ENCODE measurements at places on chromosomes 1 and 21.

DNA sequence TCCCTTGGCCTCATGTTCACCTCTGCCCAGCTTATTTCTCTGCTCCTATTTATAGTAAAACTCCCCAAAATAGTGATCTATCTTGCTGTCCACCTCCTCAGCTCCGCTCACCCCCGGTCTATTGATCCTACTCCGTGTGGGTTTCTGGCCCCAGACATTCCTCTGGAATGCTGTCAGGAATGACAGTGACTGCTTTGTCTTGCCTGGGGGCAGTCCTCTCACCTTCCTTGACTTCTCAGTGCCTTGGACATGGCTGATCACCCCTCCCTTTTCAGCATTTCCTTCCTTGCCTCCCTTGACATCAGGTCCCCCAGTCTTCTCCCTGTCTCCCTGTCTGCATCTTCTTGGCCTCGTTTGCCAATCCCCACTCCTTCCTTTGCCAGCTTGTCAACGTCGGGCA, 108.1 kb upstream of the BACE2 start:
- DNase-seq, result no peak

DNA sequence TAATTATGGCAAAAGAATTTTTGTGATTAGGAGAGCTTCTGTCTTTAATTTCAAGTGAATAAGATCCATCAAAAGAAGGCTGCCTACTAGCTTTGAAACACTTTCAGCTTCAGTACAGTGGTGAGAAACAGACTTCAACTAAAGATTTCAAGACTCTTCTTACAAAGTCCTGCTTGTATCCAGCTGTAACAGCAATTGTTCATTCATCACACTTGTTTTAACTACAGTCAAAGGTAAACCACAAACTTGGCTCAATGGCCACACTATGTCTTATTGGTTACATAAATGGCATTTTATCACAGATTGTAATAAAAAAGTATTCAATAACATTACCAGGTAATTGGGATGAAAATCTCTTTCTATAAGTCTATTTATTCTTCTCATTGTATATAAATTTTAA, 59.2 kb downstream of the WARS2 start:
- no peak for DNase-seq

DNA sequence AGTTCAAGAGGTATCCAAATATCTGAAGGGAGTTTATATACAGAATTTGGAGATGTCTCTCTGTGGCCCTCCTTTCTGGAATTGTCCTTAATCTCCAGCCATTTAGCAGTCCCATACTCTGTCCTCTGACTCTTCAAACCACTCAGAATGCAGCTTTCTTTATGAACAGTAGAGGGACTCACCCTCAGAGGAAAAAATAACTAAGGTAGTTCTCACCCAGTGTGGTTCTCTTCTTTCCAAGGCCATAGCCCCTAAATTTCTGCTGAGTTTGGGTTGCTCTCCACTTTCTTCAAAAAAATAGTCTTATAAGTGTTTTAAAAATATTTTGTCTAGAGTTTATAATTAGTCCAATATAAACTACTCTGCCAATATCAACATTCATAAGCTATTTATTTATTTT, 369.7 kb downstream of the MATN1 start:
- no peak for DNase-seq

- DNase-seq, result peak; percentile 87
Observed at GRCh38 chr1:92536980-92537884, 50.5 kb upstream of the GFI1 start.

- DNase-seq, result no peak
Observed at GRCh38 chr1:210228158-210228557, 4.4 kb upstream of the SERTAD4 start.

GRCh38 chr1:230189341-230189740, 122.3 kb downstream of the GALNT2 start:
- DNase-seq, result no peak

GRCh38 chr1:242452573-242452972, 71.9 kb downstream of the PLD5 start:
- no peak for DNase-seq

DNA sequence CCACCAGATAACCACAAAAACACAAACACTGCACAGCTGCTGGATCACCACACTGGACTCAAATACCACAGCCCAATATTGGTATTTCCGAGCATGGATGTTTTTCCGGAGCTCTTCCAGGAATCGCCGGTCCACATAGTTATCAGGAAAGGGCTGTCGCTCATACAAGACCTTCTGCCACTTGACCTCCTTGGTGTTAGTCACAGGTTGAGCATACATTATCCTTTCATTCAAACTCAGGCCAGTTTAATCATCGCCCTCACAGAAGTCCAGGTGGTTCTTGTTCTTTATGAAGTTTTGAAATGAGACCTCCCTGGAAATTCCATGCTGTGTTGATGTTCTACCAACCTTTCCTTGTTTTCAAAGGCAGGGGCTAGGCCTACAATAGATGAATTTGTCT, 1.5 kb downstream of the PIGC start:
- no peak for DNase-seq

DNA sequence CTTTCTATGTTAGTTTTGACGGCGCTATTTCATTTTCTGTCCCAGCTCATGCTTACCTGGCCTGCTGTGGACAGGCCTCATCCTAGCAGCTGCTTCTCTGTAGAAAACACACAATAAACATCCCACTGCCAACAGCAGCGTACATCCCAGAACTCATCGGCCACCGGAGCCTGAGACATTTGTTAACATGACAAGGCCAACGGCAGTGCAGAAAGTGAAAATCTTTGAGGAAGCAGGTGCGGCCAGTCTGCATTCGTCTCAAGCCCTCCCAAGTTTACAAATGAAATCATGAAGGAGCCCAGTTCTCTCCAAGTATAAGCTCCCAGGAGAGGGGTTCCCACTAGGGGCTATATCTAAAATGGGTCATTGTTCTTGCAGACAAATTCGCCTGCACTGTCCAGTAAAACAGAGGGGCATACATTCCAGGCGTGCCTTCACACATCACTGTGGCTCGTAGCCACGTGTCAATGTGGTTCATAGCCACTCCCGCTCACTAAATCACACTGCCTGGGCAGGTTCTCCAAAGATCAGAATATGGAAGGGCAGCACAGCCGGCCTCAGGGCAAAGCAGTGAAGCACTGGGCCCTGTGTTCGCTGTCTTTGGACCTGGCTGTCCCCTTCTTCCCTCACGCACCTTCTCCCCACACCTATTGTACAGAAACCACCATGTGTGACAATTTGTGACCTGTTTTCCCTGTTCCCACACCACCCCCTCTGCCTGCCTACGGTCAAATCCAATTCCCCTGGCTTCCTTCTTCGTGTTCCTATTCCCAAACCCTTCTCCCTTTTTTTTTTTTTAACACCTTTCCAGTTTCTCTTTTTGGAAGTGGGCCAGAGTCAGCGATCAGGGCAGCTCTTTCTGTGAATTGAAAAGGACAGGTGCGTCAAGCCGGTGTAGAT, 27.0 kb upstream of the ABCG1 start:
- DNase-seq, result no peak

DNA sequence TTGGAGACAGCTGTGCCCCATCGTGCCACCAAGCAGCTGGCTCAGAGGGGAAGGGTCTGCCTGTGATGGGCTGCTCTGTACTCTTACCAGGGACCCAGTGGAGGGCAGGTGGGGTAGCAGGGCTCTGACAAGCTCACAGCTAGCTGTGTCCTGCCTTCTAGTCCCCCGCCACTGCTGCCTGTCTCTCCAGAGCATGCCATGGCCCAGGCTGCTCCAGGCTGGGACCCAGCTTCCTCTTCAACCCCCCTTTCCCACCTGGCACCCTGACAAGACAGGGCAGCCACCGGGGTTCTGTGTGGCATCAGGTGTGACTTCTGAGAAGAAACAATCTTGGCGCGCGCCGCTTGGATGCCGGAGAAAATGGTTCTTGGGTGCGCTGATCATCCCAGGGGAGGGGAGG, 92.3 kb upstream of the ACTL8 start:
- no peak for DNase-seq

- no peak for DNase-seq
Observed at GRCh38 chr1:36968730-36969129, 65.6 kb downstream of the GRIK3 start.

GRCh38 chr1:204070895-204071294, 2.0 kb upstream of the SOX13 start:
- DNase-seq, result no peak

DNA sequence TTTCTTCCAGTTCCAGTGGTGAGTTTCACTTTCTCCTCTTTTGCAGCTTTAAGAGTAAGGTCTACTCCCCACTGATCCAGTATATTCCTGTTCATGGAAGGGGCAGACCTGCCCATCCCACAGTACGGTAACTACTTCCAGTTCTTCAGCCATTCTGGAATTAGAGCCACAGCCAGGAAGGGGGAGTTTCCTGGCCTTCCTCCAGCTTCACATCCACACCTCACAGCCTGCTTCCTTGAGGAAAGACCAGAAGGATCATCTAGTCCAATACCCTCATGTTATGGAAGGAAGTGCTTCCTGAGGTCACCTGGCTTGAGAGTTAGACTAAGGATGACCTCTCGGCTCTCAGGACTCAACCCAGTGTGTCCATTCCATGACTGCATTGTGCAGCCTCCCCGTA, 597.8 kb downstream of the KIF26B start:
- no peak for DNase-seq

GRCh38 chr1:226781937-226782609, 43.0 kb upstream of the ITPKB start:
- DNase-seq, result no peak

DNA sequence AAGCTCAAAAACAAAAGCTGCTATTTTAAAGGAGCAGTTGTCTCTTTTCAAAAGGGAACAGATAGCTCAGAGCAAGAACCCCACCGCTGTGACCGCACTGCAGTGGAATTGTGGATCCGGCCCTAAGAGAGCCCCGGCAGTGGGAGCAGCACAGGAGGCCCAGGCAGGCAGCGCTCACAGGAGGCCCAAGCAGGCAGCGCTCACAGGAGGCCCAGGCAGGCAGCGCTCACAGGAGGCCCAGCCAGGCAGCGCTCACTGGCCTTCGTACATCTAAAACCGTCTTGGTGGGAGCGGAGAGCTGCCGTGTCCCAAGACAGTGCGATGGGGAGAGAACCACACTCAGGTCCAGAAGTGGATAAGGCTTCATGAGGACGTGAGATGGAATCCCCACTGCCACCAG, 4.0 kb downstream of the TFF3 start:
- DNase-seq, result no peak

GRCh38 chr1:98897479-98897878, 107.2 kb downstream of the PLPPR5 start:
- no peak for DNase-seq

DNA sequence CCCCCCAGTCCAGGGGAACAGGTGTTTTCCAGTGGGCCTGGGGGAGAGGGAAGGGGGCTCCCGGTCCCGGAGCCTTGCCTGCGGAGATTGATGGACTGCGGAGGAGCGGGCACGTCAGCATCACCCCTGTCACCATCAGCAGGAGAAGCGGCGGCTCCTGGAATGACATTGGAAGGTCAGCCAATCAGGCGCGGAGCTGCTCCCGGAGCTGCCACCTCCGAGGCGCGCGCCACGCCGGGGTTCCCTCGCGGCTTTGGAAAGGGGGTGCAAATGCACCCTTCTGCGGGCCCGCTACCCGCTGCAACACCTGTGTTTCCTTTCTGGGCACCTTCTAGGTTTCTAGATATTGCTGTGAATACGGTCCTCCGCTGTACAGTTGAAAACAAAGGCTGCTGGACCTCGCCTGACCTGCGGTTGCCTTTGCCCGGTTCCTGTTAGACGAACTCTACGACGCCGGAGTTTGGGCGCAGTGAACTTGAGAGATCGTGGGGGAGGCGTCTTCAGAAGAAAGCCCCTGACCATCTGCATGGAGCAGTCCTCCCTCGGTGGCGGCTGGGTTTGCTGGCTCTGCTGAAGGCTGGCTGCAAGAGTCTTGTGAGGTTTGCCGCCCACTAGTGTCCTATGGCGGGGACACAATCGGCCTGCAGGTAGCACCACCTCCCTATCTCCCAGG, 5.3 kb downstream of the DSCAM start:
- peak; percentile 1 for DNase-seq

- no peak for DNase-seq
Observed at GRCh38 chr1:232383455-232384123, 246.3 kb downstream of the SIPA1L2 start.

GRCh38 chr1:77036560-77036959, 169.3 kb downstream of the ST6GALNAC5 start:
- peak; percentile 11 for DNase-seq

DNA sequence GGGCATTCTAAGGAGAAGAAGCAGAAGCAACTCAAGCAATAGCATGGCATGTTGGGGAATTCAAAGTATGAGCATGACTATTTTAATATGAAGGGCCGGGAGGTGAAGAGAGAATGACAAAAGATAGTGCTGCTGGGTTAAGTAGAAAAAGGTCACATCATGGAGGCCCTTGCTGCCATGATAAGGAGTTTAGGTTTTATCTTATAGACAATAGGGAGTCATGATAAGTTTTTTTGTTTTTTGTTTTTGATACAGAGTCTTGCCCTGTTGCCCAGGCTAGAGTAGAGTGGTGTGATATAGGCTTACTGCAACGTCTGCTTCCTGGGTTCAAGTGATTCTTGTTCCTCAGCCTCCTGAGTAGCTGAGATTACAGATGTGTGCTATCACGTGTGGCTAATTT, 3.1 kb downstream of the BNIPL start:
- DNase-seq, result no peak

- peak; percentile 78 for DNase-seq
Observed at GRCh38 chr1:161962091-161962887, 61.4 kb downstream of the OLFML2B start.

DNA sequence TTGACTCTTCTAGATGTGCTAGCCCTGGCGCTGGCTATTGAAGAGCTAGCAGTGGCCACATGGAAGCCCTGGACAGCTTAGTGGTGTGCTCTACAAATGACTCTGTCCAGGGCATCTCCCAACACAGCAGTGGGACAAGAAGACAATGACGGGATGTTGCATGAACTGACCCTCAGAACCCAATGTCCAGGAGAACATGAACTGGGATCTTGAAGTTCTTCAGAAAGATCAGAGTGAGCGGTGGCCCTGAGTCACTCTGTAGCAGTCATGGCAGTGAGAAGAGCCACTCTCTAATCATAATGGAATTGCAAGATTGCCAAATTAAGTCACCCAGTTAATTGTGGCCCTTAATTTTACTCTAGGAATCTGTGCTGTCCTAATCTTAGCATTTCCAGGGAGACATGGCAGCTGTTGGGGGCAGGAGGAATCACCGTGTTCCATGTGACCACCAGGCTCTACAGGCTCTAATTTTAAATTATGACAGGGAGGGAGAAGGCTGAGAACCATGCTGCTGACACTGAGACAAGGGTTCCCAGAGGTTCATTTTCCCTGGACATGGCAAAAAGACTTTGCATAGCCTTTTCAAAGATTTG, 10.2 kb upstream of the OBSCN start:
- no peak for DNase-seq

- no peak for DNase-seq
Observed at GRCh38 chr21:46163380-46163779, 8.0 kb upstream of the FTCD start.
